ENCODE measurements at places on chromosomes 6 and 20. TPM values are rescaled to one million over a fixed set of nuclear protein-coding genes. Genes with fewer than 3 reads are reported as not detected.

LHFPL5 gene
- not detected for total RNA-seq

CD83 gene
- total RNA-seq: 1.3 TPM

CCN2 gene
- 408 TPM for total RNA-seq

BNIP5 gene
- not detected for total RNA-seq

C20orf144 gene
- total RNA-seq: not detected

SNAP25 gene
- 0.37 TPM for total RNA-seq

STMND1 gene
- total RNA-seq: not detected
